Omental fat pad (tissue), 4 donors: ENCODE measurements at places on chromosomes 4 and X.

DNA sequence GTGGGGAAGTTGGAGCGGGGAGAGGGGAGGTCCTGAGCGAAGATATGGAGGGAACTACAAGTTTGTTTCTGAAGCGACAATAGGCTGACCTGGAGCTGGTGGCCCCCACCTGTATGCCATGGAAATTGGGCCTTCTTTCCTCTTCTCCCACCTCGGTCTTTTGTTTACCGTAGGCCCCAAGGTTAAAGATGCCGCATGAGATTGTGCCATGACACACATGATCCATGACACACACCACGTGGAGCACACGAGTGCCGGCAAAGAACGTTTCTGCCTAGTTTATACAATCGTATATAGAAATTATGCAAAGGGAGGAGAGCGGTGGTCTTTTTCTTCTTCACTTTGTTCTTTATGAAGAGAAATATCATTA lies 408 bp downstream of the TMEM33 start:
- no peak for DNase-seq

DNA sequence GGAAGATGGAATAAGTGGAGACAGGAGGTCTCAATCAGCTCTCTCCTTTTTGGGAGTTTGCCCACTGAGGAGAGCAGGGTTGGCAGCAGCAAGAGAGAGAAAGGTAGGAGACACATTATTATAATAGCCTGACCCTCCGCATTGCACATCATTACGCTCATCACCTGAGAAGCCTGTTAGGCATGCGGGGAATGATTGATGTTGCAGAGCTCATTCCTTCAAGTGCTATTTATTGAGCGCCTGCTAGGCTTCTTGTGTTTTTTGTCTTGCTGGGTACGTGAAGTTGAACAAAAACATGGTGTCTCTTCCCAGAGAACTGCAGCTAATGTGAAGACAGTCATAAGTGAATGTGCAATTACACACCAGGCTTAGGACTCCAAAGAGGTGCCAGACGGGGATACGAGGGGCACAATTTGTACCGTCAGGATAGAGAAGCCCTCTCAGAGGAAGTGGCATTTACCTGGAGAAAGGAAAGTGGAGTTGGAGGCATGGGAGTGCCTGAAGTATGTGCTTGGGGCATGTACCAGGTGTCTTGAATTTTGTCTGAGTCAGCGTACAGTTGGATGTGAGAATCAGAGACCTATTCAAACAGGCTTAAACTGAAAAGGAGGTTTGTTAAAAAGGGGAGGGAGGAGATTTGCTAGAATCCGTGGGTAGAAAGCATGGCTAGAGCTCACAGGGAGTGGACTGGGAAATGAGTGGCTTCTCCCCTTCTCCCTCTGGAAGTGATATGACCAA lies 90.2 kb upstream of the SOD3 start:
- no peak for DNase-seq

DNA sequence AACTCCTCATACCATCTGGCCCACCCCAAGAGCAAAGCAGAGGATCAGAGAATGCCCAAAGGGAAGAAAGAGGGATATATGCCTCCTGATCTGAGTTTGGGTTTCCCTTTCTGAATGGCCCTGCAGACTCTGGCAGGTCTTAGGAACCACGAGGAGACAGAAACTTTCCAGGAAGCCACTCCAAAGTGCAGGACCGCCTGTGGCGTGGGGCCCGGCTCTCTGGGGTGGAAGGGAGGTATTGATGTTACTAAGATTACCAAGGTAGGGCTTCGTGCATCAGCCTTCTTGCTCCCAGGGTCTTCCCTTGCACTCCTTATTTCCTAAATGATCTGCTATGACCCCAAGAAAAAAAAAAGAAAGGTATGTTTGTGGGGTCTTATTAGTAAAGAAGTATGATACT lies 41.9 kb upstream of the SPRY1 start:
- DNase-seq, result no peak

DNA sequence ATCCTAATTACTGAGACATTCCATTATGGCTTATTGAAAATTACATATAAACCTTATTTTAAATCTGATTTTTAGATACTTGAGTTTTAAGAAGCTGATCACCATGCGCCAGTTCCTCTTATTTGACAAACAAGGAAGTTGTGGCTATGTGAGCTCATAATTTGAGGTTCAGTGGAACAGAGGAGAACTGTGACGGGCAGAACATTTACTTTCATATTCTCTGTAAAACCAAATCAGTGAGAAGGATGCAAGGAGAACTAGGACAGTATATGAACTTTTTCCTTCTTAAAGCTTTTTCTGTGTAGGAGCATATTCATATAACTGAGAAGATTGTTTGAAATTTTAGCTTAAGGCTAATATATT lies 25.3 kb downstream of the STIM2 start:
- no peak for DNase-seq

- no peak for DNase-seq
These were observed 23.2 kb upstream of the SORCS2 start for GRCh38 chr4:7169134-7169533.

DNA sequence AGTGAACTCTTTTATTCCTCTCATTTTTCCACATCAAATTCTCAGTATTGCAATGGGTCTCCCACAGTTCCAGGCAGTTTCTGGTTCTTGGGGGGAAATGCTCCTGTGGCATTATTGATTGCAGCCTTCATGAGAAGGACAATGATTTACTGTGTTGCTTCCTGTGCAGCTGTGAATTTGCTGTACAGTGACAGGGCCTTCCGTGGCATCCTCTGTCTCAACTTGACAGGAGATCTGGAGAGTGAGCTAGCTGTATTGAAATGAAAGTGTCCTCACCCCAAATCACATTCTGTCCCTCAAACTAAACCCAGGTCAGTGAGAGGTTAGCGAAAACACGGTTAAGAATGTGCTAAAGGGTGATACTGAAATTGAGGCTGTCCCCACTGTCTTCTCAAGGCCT lies 77.1 kb upstream of the ATOH1 start:
- no peak for DNase-seq

GRCh38 chrX:68503836-68504636 lies 5.2 kb downstream of the YIPF6 start:
- no peak for DNase-seq

GRCh38 chr4:89134775-89135319 lies 23.5 kb downstream of the TIGD2 start:
- no peak for DNase-seq

GRCh38 chr4:105088110-105088879 lies 58.4 kb upstream of the TET2 start:
- no peak for DNase-seq

DNA sequence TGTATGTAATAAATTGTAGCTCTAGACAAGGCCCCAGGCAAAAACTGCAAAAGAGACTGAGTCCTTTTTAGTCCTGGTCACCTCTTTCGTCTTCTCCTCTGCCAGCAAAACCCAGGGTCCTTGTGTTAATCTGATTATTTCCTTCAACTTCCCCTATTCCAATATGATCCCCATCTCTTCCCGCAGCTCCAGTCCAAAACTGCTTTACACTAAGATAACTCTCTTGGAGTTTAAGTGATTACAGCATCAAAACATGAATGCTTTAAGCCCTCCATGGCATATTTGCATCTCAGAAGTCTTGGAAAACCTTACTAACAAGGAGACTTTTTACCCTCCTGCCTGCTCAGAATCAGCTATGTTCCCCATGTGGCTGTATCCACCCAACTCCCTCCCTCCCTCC lies 59.3 kb downstream of the MAGEA1 start:
- no peak for DNase-seq

GRCh38 chrX:53795576-53795975 lies 109.1 kb upstream of the HUWE1 start:
- no peak for DNase-seq

- DNase-seq, result no peak
These were observed 56.7 kb downstream of the HTRA3 start for GRCh38 chr4:8326206-8326605.

- no peak for DNase-seq
These were observed 215.1 kb upstream of the SFRP2 start for GRCh38 chr4:154004016-154004415.

DNA sequence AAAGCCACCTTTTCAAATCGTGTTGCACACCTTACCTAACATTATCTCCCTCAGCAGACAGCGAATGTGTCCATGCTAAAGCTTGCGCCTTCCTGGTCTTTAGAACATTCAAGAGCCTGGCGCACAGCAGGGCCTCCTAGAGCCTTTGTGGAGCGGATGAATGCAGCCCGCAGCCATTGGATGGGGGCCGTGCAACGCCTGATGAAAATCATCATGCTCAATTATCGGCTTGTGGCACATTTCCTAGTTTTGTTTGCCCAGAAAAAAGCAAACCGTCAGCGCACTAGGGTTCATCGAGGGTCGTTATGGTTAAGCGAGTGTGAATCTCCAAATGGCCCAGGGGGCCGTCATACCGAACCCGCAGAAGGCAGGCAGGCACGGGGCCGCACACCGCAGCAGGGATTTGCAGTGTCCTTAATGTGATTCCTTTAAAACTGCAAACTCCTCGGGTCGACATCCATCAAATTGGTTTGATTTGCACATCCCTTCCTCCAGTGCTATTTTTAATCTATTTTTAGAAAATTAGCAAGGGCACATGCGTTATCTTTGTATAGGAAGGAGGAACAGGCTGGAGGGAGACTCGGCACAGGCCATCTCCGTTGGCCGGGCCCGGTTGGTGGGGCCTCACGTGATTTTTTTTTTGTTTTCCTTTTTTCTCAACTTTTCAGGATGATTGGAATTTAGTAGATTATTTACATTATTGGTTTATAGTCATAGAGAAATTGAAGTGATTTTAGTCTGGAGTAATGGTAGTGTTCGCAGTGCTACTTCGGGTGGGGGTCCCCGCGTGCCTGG lies 53.1 kb downstream of the ABLIM2 start:
- DNase-seq, result no peak

GRCh38 chr4:23106516-23106915 lies 413.8 kb downstream of the GBA3 start:
- no peak for DNase-seq

- DNase-seq, result no peak
These were observed 370.6 kb downstream of the MAGEB5 start for GRCh38 chrX:26586570-26586969.

- no peak for DNase-seq
These were observed 287.0 kb upstream of the TET2 start for GRCh38 chr4:104859601-104860237.

- DNase-seq, result no peak
These were observed 13.2 kb upstream of the PCDH18 start for GRCh38 chr4:137545461-137545861.

- no peak for DNase-seq
These were observed 64.3 kb upstream of the FTHL17 start for GRCh38 chrX:31136144-31136611.

DNA sequence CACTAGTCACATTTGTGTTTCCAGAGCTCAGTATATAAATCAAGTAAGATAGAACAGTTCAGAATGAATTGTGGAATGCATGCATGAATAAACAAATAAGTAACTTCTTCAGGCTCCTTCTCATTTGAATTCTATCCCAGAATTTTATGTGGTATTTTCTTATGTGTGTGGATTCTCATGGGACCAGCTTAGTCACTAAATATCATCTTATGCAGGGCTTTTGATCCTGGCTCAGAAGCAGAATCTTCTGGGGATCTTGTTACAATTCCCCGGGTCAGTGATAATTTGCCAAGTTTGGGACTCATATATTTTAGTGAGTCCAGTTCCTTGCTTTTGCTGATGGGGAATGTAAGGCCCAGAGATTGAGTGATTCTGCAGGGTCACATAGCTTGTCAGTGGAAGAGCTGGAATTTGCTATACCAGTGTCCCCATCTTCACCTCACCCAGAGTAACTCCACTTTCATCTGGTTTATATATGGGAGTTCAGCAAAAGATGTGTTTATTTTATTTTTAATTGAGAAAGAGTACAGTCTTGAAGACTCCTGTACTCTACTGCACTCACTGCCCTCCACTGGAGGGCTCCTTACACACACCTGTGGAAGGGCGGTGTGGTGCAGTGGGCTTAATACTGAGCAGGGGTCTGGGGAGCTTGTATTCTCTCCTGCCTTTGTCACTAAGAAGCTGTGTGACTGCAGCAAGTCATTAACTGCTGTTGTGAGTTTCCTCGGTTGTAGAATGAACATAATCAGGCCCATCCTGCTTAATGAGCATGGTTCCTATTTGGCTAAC lies 198.2 kb upstream of the CXorf66 start:
- no peak for DNase-seq

DNA sequence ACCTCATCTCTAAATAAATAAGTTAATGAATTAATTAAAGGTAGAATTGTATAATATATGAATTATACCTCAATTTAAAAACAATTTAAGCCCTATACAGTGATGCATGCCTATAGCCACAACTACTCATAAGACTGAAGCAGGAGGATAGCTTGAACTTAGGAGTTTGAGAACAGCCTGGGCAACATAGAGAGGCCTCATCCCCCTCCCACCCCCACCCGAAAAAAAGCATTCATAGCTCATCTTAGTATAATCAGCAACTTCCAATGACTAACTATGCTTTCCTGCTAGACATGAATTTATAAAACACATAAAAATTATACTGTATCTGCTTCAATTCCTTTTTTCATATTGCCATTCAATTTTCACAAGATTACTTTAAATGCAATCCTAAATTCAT lies 1.6 kb downstream of the LRBA start:
- DNase-seq, result no peak

DNA sequence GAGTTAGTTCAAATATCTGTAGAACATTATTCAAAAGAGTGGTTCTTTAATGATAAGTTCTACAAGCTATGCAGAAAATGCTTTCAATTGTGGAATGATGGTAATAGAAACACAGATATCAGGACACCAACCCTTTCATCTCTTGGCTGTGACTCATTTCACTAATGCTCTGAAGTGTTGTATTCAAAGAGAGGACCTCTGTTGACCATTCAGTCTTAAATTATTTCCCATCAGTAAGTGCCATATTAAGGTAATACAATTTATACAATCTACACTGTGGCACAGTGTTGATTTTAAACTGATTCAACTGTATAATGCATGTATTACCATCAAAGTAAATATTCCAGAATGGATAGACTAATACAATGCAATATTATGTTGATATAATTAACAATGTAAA lies 289.0 kb upstream of the ADGRL3 start:
- DNase-seq, result no peak

- no peak for DNase-seq
These were observed 157.1 kb downstream of the PDGFRA start for GRCh38 chr4:54386042-54386669.
